Upper lobe of right lung (tissue), 1 donor: ENCODE measurements at places on chromosomes 3 and 15.
A peak's percentile ranks its signal among the peaks of the same experiment; 100 is the strongest.

- no peak for DNase-seq
- no peaks in the 10 kb centered on the region for H3K36me3 ChIP-seq
- H3K4me3 ChIP-seq = no peak overlapping the region
- H3K27ac ChIP-seq = no peak overlapping the region
Observed at GRCh38 chr3:150149651-150150051, 179.0 kb upstream of the PFN2 start.

GRCh38 chr3:129027544-129027880, 26.4 kb downstream of the EFCC1 start:
- H3K36me3 ChIP-seq = no peaks in the 10 kb centered on the region
- no peak for DNase-seq
- H3K4me1 ChIP-seq = peaks cover 33% of the 10 kb centered on the region
- H3K27ac ChIP-seq = peak overlapping the region; percentile 63
- peak overlapping the region; percentile 51 for H3K4me3 ChIP-seq

GRCh38 chr15:77083381-77084160, 12.7 kb upstream of the TSPAN3 start:
- H3K36me3 ChIP-seq = no peaks in the 10 kb centered on the region
- H3K4me1 ChIP-seq = peaks cover 8% of the 10 kb centered on the region
- H3K27ac ChIP-seq = no peak overlapping the region
- peak overlapping the region; percentile 42 for H3K4me3 ChIP-seq

- H3K36me3 ChIP-seq = no peaks in the 10 kb centered on the region
- no peak for DNase-seq
- H3K4me1 ChIP-seq = no peaks in the 10 kb centered on the region
Observed at GRCh38 chr3:194472290-194472920, 14.4 kb downstream of the ATP13A3 start.

GRCh38 chr3:98690876-98691275, 72.3 kb upstream of the ST3GAL6 start:
- H3K27me3 ChIP-seq = no peaks in the 10 kb centered on the region
- H3K4me3 ChIP-seq = no peak overlapping the region
- no peaks in the 10 kb centered on the region for H3K36me3 ChIP-seq
- no peaks in the 10 kb centered on the region for H3K4me1 ChIP-seq
